Stimulated activated naive CD4-positive, alpha-beta T cell (primary cell): ENCODE measurements at places on chromosomes 16 and 17.

- DNase-seq, result peak; percentile 38
These were observed 5.9 kb downstream of the BBS2 start for GRCh38 chr16:56513972-56514371.

- DNase-seq, result no peak
These were observed 122.3 kb upstream of the CIBAR2 start for GRCh38 chr16:85234310-85235204.

- no peak for DNase-seq
These were observed 57.2 kb upstream of the NLK start for GRCh38 chr17:27985306-27985705.

DNA sequence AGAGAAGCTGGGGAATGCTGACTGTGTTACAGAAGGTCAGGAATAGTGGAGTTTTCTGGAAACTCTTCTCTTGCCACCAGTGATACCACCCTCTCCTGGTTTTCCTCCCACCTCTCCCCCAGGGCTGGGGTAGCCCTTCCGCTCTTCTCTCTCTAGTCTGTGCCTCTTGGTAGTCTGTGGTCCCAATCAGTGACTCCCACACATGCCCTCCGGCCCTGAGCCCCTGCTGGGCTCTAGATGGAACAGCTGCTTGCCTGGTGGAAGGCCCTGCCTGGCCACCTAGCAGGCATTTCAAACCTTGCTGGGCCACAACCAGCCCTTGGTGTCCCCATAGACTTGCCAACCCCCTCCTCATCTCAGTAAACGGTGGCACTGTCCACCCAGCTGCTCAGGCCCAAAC, 15.2 kb upstream of the MTSS2 start:
- no peak for DNase-seq

DNA sequence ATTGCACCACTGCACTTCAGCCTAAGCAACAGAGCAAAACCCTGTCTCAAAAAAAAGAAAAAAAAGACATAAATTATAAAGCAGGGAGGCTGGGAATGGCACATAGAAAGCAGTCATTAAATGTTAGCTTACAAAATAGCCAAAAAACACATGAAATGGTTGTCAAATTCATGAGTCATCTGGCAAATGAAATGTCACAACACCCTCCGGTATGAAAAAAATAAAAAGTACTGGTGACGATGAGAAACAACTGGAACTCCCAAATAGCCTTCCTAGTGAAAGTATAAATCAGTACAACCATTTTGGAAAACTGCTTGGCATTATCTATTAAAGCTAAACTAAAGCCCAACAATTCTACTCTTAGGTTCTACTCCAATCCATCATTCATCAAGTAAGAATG, 3.5 kb upstream of the KATNB1 start:
- no peak for DNase-seq

DNA sequence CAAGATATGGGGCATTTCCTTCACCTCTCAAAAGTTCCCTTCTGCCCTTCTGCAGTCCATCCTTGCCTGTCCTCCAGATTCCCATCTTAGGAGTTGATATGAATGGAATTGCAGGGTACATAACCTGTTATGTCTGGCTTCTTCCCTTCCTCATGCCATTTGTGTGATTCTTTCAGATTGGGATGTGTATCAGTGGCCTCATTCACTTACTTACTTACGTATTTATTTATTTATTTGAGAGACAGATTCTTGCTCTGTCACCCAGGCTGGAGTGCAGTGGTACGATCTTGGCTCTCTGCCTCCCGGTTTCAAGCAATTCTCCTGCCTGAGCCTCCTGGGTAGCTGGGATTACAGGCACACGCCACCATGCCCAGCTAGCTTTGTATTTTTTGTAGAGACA, 6.2 kb upstream of the TMEM94 start:
- DNase-seq, result no peak

DNA sequence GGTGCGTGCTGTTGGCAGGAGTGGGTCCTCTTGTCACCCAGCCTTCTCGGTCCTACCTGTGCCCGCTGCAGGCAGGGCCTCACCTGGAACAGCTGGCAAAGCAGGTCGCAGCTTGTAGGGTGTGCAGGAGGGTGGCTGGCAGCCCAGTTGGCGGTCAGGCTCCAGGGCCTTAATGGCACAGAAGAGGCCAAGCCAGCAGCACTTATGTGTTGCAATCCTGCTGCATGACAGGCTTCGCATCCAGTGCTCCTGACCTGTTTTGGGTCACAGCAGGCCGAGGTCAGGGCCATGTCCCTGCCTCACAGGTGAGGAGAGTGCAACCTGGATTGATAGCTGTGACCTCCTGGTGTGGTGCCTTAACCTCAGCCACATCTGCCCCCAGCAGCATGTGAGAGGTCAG, 31.9 kb downstream of the ZC3H18 start:
- DNase-seq, result no peak

DNA sequence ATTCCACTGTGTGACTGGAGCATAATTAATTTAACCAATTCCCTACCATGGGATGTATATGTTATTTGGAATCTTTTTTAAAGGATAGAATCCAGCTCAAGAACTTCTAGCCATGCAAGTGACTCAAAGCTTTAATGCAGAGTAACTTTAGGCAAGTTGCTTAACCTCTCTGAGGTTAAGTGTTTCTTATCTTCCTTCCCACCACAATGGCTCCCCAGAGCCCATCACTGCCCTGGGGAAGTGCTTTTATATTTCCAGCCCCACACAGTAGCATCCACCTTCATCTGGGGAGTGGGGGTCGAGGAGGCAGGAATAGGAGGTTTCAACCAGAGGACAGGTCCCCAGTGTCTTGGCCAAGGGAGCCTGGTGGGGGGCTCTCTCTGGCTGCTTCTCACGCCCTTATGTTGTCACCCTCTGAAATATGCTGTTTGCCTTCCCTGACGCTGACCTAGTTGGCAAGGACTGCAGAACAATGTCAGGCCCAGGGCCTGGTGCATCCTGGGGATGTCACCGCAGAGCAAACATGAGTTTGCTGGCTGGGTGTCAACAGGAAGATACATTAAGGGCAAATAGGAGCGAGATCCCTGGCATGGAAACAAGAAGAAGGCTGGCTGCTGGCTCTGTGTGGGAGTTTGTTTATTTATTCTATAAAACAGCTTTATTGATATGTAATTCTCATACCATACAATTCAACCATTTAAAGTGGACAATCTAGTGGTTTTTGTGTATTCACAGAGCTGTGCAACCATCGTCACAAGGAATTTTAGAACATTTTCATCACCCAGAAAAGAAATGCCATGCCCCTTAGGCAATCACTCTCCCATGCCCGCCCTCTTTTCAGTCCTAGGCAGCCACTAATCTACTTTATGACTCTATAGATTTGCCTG, 46.6 kb upstream of the WSB1 start:
- no peak for DNase-seq
